Hair follicle dermal papilla cell (primary cell): ENCODE measurements at places on chromosomes 4 and X. TPM values are rescaled to one million over a fixed set of nuclear protein-coding genes. Genes with fewer than 3 reads are reported as not detected.

IL2RG gene
- not detected in 2 replicates for total RNA-seq

FAM156B gene
- 16.9 and 24.5 TPM in 2 replicates for total RNA-seq

KDM5C gene
- total RNA-seq: 142 and 170 TPM in 2 replicates

MAOA gene
- 16.5 and 19.0 TPM in 2 replicates for total RNA-seq

OTUD4 gene
- total RNA-seq: 30.7 and 31.0 TPM in 2 replicates

ACE2 gene
- total RNA-seq: not detected in 2 replicates
